Activated T-helper 1 cell treated with anti-CD3 and anti-CD28 coated beads, Interleukin-2, amount 50 U/mL, for 16 hours (primary cell): ENCODE measurements at places on chromosomes 2 and 18.

DNA sequence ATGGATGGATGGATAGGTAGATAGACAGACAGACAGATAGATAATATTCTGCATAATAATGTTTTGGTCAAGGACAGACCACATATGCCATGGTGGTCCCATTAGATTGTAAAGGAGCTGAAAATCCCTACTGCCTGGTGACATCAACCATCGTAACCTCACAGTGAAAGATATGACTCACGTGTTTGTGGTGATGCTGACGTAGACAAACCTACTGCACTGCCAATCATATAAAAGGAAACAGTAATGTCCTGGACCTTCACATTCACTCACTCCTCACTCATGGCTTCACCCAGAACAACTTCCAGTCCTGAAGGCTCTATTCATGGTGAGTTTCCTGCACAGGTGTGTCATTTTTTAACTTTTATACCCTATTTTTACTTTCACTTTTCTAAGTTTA lies 202.9 kb upstream of the TPO start:
- DNase-seq: no peak

DNA sequence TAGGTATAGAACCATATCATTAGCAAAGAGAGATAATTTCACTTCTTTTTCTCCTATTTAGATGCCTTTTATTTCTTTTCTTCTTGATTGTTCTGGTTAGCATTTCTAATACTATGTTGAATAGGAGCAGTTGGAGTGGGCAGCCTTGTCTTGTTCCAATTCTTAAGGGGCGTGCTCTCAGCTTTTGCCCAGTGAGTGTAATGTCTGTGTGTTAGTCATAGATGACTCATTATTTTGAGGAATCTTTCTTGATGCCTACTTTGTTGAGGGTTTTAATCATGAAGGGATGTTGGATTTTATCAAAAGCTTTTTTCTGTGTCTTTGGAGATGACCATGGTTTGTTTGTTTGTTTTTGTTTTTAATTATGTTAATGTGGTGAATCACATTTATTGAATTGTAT lies 1453.1 kb upstream of the SLC39A10 start:
- DNase-seq: no peak

GRCh38 chr2:195646424-195646823 lies 10.6 kb upstream of the SLC39A10 start:
- no peak for DNase-seq

DNA sequence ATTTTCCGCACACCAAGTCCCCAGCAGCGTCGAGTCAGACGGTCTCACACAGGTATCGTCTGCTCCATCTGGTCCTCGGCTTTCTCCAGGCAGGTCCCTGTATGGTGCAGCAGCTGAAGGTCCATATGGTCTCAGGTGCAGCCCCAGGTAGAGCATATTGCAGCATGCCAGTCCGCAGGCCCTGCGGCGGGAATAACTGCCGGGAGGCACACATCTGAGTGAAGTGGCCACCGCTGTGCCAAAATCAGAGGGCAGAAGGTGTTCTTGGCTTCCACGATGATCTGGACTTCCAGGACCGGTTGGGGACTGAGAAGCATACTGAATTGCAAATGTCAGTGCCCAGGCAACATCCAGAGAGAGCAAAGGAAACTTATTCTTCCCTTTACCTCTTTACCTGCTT lies 320.3 kb downstream of the RNF144A start:
- DNase-seq: no peak

DNA sequence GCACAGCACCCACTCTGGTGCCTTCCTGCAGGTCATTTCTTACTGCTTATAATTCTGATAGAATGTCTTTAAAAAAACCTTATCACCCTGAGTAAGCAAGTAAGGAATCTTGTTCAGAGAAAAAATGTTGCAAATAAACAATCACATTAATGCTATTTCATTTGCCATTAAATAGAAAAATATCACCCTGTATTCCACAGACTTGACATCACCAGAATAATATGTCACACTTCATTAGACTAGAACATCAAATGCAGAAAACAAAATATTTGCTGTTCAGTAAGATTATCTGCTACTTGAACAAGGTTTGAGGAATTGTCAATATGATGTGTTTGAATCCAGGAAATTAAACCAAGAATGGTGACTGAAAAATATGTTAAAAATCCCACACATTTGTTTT lies 236.6 kb upstream of the MMADHC start:
- DNase-seq: no peak

DNA sequence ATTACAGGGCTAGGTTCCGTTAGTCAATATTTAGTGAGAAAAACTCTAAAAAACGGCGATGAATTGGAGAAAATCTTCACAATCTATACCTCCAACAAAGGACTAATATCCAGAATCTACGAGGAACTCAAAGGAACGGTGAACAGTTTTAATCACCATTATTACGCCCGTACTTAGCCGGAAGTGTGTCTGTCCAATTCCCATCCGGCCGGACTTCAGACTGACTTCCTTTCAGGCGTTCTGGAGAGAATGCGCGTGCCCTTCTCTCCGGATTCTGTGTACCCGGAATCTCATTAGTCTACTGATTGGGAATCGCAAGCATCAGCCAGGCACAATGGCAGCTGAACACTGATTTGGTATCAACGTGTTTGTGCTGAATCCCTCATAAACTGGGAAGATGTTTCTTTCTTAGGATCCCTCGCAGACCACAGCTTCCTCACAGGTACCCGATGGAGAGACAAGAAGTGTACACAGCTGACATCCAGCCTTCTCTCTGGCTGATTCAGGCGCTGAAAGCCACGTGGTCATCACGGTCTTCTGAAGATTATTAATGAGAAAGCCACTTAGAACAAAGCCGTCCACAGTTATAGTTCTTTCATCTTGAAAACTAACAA lies 239.9 kb downstream of the ZNF516 start:
- DNase-seq: no peak

GRCh38 chr2:70514612-70515055 lies 39.0 kb downstream of the TGFA start:
- DNase-seq: no peak

DNA sequence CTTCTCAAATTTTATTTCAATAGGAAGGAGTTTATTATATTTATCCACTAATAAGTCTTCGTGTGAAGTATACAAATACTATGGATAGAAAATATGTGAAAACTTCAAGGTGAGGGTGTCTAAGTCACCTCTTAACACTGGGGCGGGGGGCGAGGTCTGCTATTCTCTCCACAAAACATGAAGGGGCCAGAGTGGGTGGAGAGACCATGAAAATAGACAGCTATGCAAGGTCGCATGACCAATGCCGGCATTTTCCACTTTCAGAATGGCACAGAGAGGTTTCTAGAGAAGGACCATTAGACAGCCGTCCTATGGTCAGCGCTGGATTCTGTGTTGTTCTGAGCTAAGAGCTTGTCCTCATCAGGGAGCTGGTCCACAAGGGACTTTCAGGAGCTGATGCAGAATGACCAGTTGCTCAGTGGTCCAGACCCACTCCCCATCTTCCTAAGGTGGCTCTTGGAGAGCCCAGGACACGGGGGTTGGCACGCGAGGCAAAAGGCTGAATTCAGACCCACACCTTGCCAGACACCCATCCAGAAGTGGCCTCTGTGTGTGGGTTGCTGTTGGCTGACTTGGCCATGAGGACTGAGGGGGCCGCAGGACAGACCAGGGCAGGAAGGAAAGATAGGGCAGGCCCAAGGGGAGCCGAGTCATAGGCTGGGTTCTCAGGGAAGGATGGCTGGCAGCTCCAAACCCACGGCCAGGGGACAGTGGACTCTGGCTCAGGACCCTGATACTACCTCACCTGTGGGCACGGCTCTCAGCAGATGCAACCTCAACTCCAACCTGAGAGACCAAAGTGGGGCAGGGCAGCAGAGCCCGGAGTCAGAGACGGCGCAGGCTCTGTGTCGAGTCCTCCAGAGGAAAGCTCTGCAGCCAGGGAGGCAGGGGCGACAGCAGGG lies 69.8 kb downstream of the NDUFA10 start:
- DNase-seq: no peak

DNA sequence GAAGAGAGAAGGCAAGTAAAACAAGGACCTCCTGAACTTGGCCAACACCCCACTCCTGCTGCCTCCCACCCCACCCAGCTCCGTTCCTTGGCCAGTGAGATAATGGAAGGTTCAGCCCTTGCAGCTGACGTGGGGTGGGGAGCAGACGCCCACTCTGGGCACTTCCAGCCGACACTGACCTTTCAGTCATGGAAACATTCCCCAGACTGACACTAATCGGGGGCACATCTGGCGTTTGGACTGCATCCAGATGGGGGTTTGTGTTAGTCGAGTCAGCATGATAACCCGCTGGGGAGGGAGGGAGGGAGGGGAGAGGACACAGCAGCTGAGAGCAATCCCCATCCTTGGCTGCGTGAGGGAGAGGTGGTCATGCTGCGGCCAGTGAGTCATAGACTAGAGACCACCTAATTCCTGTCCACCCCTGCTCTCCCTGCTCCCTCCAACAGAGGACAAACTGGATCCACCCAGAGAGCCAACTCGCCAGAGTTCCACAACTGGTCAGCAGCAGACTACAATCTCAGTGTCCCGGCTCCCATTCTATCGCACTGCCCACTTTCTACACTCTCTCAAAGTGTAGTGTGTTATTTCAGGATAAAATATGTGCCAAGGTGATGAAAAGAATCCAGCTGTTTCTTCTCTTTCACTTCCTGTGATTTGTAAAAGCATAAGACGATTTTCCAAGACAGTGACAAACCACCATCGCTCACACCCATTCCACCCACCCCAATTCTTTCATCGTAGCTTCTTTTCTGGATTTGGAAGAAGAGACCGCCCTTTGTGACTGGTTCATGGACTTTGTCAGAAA lies 115.4 kb upstream of the PKDCC start:
- DNase-seq: no peak

GRCh38 chr18:59697236-59697932 lies at the start of gene CCBE1:
Gene CCBE1 (minus strand): TSS chr18:59697423.
- DNase-seq: no peak

GRCh38 chr18:6022074-6022444 lies 126.7 kb upstream of the TMEM200C start:
- DNase-seq: no peak

DNA sequence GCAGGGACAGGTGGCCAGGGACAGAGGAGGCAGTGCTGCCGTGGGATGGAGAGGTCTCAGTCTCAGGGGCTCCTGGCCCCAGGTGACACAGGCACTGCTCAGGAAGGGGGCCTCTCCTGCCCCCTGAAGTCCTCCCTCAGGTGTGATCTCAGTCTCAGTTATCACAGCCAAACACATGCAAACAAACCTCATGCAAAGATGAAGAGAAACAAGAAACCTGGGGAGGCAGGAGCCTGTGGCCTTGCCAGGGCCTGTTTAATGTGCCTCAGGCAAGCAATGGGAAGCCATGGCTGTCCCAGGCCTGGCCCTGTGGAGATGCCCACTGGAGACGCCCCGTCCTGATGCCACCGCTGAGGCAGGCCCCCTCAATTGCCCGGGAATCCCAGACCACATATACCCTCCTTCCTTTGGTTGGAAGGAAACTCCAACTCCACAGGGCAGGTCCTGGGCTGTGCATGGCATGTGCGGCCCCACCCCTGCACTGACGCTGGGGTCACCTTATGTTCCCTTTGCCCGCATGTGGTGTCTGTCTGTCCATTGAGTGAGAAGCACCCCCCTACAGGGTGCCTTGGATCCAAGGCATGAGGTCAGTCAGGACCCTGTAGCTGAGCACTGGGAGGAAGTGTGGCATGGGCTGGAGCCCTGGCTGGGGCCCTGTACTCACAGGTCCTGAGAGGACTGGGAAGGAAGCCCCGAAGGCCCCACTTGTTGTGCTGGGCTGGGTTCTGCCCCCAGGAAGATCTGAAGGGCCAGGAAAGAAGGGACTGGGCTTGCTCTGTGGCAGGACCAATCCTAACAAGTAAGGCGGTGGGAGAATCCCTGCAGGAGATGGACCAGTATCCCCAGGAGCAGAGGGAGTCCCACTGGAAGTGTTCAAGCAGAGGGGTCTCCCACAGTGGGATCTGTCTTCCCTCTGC lies 68.8 kb upstream of the RAB6C start:
- no peak for DNase-seq

DNA sequence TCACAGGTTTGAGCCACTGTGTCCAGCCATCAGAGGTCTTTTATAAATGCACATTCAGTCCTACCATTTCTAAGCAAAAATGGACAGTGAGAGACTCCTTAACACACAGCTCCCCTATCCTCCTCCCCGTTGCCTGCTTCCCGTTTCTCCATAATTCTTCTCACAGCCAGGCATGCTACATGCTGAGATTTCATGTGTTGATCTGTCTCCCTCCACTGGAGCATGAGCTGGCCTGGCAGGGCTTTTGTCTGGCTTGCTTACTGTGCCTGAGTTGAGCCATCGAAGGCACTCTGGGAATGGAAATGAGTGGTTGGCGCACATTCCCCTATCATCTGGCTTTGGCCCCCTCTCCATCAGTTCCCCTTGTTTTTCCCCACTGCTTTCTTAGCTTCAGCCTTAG lies 413.5 kb downstream of the PTPRM start:
- no peak for DNase-seq

DNA sequence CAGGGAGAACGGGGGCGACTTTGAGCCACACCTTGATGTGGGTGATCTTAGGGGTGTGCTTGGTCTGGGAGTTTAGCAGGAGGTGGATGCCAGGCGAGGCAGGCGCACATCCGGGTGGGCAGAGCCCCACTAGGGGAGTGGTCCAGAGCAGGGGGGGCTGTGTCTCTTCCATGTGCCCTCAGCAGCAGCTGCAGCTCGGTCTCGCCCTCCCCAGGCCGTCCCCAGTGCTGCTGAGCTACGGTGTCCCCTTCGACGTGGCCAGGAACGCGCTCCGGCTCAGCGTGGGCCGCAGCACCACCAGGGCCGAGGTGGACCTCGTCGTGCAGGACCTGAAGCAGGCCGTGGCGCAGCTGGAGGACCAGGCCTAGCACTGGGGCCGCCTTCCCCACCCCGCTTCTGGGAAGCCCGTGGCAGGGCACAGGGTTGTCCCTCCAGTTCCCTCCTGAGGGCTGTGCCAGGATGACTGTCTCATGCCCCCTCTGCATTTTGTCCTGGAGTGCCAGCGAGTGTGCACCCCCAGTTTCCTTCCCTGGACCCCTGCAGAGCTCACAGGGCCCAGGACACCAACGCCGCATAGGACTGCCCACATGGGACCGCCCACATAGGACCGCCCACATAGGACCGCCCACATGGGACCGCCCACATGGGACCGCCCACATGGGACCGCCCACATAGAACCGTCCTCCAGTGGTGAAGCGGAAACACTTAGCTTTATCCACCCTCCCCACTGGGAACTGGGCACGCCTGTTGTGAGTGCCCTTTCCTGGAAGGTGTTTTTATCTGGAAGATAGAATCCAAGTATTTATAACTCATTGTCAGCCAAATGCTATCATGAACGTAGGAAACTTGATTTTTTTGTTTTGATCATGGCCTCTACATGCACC lies 1.9 kb upstream of the ESPNL start:
- no peak for DNase-seq
